MM.1S (cell line): ENCODE measurements at places on chromosomes 6 and 20.

- no peak overlapping the region for H3K4me3 ChIP-seq
- H3K27me3 ChIP-seq, result no peaks in the 10 kb centered on the region
- H3K27ac ChIP-seq, result no peak overlapping the region
- H3K4me1 ChIP-seq, result peaks cover 79% of the 10 kb centered on the region
These were observed 3.5 kb downstream of the OCSTAMP start for GRCh38 chr20:46546936-46547335.

- H3K4me1 ChIP-seq, result no peaks in the 10 kb centered on the region
- no peaks in the 10 kb centered on the region for H3K36me3 ChIP-seq
- H3K27me3 ChIP-seq, result peaks cover 77% of the 10 kb centered on the region
- no peak overlapping the region for H3K27ac ChIP-seq
- no peak overlapping the region for H3K4me3 ChIP-seq
These were observed 6.7 kb downstream of the KCNK15 start for GRCh38 chr20:44752099-44752931.

- H3K36me3 ChIP-seq, result no peaks in the 10 kb centered on the region
- H3K27ac ChIP-seq, result no peak overlapping the region
- H3K4me1 ChIP-seq, result no peaks in the 10 kb centered on the region
- no peak for DNase-seq
- H3K4me3 ChIP-seq, result no peak overlapping the region
These were observed 38.1 kb downstream of the FAM50B start for GRCh38 chr6:3887150-3887700.

- H3K36me3 ChIP-seq, result no peaks in the 10 kb centered on the region
- H3K4me1 ChIP-seq, result no peaks in the 10 kb centered on the region
- no peak overlapping the region for H3K27ac ChIP-seq
- no peaks in the 10 kb centered on the region for H3K27me3 ChIP-seq
- H3K4me3 ChIP-seq, result no peak overlapping the region
- DNase-seq, result no peak
These were observed 44.2 kb upstream of the TBX18 start for GRCh38 chr6:84808491-84809061.

GRCh38 chr6:165268987-165269386, 40.4 kb downstream of the C6orf118 start:
- DNase-seq, result no peak
- no peaks in the 10 kb centered on the region for H3K27me3 ChIP-seq
- H3K4me3 ChIP-seq, result no peak overlapping the region
- no peaks in the 10 kb centered on the region for H3K36me3 ChIP-seq
- no peak overlapping the region for H3K27ac ChIP-seq

GRCh38 chr6:47648031-47648430, 50.3 kb upstream of the ADGRF4 start:
- H3K27me3 ChIP-seq, result no peaks in the 10 kb centered on the region
- H3K4me3 ChIP-seq, result no peak overlapping the region
- no peaks in the 10 kb centered on the region for H3K4me1 ChIP-seq
- no peak for DNase-seq

GRCh38 chr6:5260661-5261544, at the start of the genes FARS2 and LYRM4:
Gene FARS2, plus strand, starts transcription at chr6:5261513.
Gene LYRM4, minus strand, starts transcription at chr6:5260950. Its CDS starts 217 bp downstream, at chr6:5260733.
- no peaks in the 10 kb centered on the region; the same call in 1 of the 2 replicates for H3K36me3 ChIP-seq
- H3K4me1 ChIP-seq, result peaks cover 14% of the 10 kb centered on the region
- H3K4me3 ChIP-seq, result peak within 1 kb of the TSS; percentile 89
- DNase-seq, result peak; percentile 83
- peak within 1 kb of the TSS; percentile 92 for H3K27ac ChIP-seq
- H3K27me3 ChIP-seq, result no peaks in the 10 kb centered on the region

GRCh38 chr6:138569554-138569953, 70.3 kb upstream of the NHSL1 start:
- no peak for DNase-seq
- H3K27ac ChIP-seq, result no peak overlapping the region
- no peak overlapping the region for H3K4me3 ChIP-seq

DNA sequence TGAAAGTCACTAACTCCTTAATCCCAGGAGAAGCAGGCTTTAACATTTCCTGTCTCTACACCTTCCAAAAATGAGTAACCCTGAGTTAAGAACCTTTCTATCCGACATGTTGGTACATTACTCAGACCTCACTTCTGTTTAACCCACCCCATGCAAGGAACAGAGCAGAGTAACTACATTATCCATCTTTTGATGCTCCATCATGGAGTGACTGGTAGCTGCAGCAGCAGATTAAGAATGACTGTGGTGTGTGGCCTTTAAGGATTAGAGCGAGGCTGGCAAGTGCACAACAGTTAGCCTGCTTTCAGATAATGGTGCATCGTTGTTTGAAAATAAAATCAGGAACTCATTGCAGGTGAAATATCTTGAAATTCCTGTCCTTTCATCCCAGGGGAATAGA, 2.0 kb downstream of the TRAF3IP2 start:
- no peaks in the 10 kb centered on the region for H3K36me3 ChIP-seq
- H3K27me3 ChIP-seq, result no peaks in the 10 kb centered on the region
- peaks cover 6% of the 10 kb centered on the region for H3K4me1 ChIP-seq

- H3K4me1 ChIP-seq, result no peaks in the 10 kb centered on the region
- no peaks in the 10 kb centered on the region for H3K27me3 ChIP-seq
- no peak for DNase-seq
- no peak overlapping the region for H3K4me3 ChIP-seq
- no peak overlapping the region for H3K27ac ChIP-seq
These were observed 22.3 kb downstream of the ELOVL5 start for GRCh38 chr6:53326372-53327016.
